ENCODE measurements at places on chromosomes 4 and X.

DNA sequence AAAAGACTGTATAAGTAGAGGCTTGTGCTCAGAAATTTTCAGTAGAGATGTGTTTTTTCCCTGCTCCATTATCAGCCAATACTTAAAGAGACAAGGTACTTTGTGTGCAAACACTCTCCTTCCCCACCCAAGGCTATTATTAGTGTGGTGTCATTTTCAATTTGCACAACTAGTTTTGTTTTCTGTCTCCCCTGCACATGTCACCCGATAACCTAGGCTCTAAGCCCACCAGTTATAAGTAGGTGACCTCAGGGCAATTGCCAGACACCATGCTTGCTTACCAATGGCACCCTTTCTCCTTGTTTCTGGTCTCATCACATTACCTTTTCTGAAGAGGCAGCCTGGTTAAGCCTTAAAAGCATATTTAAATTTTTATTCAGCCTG, 8.0 kb upstream of the GUCY1A1 start:
- no peak for DNase-seq

GRCh38 chr4:185128272-185129119, 14.6 kb upstream of the SLC25A4 start:
- peak; percentile 68 for DNase-seq

DNA sequence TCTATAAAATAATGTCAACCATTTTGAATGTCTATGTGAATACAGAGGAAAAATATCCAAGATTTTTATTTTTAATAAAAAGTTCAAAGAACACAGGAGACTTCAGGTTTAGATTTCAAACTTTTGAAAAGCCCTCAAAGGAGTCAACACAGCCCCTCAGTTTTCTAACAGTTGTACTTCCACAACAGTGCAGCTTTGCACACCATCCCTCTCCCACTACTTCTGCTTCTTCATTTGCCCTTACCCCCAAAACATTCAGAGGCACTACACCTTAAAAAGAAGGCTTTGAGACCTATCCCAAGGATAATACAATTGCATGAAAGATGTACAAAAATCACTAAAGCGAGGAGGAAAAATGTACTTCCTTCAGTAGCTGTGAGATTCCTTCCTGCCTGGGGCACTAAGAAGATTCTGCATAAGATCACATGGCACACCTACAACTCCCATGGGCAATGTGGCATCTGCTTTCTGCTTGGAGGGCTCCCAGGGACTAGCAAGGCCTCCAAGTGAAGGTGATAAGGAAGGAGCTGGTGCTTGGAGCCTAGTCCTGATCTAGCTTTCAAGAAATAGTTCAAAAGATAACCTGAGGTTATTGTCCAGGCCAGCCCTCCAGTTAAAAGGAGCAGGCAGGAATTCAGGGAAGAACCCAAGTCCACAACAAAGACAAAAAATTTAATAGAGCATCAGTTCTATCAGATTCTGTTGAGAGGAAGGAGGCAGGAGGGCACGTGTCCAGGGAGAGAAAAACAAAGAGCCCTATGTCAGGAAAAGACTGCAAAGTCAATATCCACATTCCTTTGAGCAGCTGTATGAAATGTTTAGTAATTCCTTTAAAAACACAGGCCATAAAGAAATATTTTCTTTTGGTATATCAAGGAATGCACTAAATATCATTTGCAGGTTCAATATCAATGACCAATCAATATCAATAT, 19.1 kb downstream of the ARAP2 start:
- DNase-seq, result no peak

DNA sequence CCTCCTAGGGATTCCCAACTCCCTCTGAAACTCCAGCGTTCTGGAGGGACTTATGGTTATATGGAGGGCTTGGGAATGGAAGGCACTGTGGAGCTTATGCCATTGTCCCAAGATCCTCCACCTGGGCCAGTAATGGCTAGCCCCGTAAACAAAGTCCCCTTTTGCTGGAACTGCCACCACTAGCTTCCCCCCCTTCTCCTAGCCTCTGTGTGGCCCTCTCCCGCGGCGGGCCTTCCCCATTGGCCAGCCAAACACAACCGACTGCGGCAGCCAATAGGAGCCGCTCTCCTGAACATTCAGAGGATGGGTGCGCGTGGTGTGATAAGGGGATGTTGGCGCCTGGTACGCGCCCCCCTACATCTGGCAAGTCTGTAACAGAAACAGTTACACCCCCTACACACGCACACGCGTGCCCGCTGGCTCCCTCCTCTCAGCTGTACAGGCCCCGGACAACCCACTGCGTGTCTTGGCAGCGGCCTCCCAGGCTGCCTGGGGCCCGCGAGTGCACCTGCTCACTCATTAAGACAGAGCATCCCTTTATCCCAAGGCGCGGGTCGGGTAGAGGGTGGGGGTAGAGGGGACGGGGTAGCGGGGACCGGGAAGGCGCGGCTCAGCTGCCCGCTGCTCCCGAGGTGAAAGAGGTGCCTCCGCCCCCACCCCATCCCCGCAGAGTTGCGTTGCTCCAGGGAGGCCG, 863 bp upstream of the RAB33A start:
- DNase-seq, result peak; percentile 80

All from GM13976 (cell line).